Epithelial cell of alveolus of lung (primary cell): ENCODE measurements at places on chromosomes 7 and 10. TPM values are rescaled to one million over a fixed set of nuclear protein-coding genes. Genes with fewer than 3 reads are reported as not detected.

The CCDC146 gene
- 0.24 and 0.26 TPM in 2 replicates for total RNA-seq

The IRF5 gene
- total RNA-seq: 0.39 TPM in 1 of 2 replicates, not detected in the other

The TMEM229A gene
- under 0.01 and 1.4 TPM in 2 replicates for total RNA-seq

The SMKR1 gene
- total RNA-seq: not detected in 2 replicates

The PRR15 gene
- 0.16 and 4.5 TPM in 2 replicates for total RNA-seq

The GPR26 gene
- total RNA-seq: not detected in 2 replicates

The EPO gene
- total RNA-seq: 0.48 TPM in 1 of 2 replicates, not detected in the other

The SAP25 gene
- 1.5 TPM in 1 of 2 replicates, not detected in the other for total RNA-seq
